ENCODE measurements at places on chromosomes 5 and 9.
A peak's percentile ranks its signal among the peaks of the same experiment; 100 is the strongest.

- DNase-seq: no peak
Observed at GRCh38 chr9:33157960-33158842, 8.9 kb downstream of the B4GALT1 start.

- DNase-seq: no peak
Observed at GRCh38 chr5:18334949-18335348, 700.7 kb downstream of the TAF11L14 start.

DNA sequence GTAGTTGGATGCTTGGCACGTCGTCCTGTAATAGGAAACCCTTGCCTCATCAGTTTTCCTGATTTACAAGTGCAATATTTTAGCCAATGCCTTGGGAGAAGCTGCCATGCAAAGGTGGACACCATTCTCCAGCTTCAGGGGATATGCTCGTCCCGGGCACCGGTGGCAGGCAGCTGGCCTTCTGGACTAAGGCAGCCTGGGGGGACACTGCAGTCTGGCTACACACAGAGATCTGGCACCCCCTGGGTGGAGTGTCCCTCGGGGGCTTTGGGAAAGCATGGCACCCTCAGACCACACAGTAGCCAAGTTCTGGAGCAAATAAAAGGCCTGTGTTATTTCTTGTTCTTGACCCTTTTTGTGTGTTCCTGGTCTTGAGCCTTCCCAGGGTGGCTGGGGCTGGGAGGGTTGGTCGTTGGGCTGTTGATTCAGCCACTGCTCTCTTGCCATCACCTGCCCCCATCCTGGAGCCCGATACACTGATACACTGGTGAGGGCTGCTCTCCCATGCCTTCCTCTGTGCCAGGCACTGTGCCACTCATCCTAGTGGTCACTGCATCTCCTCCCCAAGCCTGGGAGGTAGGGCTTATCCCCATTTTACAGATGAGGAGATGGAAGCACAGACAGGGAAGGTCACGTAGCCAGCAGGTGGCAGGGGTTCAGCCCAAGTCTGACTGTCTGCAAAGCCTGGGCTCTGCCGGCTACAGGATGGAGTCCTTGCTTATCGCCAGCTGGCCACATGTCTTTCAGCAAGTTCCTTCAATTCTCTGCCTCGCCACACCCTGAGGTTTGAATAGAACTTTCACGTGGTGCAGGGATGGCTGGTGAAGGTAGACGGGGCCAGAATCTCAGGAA is 134.1 kb downstream of the RGS3 start:
- no peak for DNase-seq

DNA sequence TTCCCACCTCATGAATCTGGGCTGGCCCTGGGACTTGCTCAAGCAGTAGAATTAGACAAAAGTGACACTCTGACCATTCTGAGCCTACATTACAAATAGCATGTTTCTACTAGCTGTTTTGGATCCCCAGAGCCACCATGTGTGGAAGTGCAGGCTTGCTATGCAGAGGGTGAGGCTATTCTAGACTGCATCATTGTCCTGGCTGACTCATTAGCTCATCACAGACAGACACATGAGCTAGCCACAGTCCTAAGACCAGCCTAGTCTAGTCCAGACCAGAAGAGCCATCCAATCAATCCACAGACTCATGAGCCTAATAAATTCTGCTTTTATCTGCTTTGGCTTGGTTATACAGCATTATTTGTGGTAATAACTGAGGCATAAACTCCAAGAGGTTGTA is 351.9 kb downstream of the PRELID2 start:
- DNase-seq: no peak

DNA sequence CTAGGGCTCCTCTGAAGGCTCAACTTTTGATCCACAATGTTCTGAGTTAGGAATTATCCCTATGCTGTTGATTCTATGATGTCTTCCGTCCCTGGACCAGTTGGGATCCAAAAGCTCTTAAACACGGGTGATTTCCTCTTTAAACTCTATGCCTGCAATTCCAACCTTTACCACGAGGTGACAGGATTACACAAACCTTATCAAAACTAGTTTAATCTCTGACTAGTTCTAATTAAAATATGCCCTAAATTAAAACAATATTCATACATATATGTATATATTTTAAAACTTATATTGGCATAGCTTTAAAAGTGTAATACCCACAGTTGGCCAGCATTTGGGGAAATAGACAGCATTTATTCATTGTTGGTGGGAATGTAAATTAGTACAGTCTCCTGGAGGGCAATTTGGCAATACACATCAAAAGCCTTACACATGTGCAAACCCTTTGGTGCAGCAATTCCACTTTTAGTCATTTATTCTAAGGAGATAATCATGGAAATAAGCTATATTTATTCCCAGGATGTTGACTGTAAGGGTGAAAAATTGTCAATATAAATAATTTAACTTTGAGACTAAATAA is 51.6 kb upstream of the PHYKPL start:
- DNase-seq: no peak

DNA sequence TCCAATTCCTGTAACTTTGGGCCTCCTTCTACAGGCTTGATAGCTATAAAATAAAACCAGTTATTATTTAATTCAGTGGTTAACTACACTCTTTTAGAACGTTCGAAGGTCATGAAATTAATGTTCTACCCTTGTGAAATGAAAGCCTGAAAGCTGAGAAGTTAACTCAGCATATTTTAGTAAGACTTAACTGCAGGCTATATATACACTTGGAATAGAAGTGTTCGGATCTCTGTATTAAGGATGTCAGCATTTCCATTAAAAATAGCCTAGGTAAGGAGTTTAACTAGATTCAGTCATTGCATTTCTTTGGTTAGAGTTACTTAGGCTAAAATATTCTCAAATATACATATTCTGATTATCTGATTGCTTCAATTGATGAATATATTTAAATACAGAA is 229.2 kb downstream of the MRPS30 start:
- no peak for DNase-seq

GRCh38 chr5:34944460-34945047 is 15.2 kb downstream of the DNAJC21 start:
- no peak for DNase-seq

DNA sequence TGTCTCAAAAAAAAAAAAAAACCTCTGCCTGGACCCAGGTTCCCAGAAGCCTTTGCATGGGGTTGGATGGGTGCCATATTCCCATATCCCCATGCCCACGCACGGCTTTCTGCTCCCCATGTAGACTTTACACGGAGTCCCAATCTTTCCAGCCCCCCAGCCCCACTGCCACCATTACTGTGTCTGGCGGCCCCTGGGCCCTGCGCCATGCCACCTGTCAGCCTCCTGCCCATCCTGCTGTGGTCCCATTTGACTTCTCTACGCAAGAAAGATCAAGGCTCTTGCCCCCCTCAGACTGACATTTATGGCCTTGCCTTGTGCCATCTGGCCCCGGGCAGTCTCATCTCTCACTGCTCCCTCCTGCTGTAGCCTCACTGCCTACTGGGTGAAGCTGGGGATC is 6.5 kb upstream of the AK1 start:
- DNase-seq: no peak

DNA sequence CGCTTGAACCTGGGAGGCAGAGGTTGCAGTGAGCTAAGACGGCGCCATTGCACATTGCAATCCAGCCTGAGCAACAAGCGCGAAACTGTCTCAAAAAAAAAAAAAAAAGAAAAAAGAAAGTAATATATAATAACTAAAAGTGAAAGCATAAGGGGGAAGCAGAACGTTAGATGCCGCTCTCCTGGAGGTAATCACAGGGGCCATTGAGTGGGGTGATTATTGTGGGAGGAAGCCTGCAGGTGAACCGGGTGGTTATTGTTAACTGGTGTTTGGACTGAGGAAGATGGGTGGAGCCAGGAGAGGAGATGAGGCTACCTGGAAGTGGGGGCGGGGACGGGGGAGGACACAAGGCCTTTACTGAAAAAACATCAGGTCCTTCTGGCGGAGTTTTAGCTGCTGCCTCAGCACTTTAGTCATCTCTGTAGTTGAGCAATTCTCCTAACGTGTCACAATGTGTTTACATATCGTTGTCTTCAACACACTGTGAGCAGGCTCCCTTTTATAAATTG is 5.3 kb upstream of the TJP2 start:
- peak; percentile 84 for DNase-seq

- DNase-seq: no peak
Observed at GRCh38 chr9:129923589-129923988, 88.3 kb downstream of the USP20 start.

DNA sequence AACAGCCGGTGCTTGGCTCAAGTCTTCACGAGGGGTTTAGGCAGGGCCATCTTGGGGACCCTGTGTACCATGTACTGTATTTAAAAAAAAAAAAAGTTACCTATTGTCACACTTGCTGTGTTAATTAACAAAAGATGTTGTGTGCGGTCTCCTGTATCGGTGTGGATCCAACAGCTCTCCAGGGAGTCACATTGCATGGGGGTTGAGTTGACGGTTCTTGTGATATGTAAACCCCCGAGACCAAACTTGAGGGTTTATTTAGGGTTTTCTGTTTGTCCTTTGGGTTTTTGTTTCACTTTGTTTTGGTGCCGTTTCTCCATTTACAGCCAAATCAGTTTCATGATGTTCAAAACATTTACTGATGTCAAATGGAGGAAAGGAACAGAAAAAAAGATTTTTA is 22.2 kb downstream of the AMBP start:
- no peak for DNase-seq

- no peak for DNase-seq
Observed at GRCh38 chr5:50726475-50727148, 60.2 kb downstream of the PARP8 start.

- DNase-seq: no peak
Observed at GRCh38 chr5:3384531-3384930, 211.1 kb upstream of the IRX1 start.

- DNase-seq: peak; percentile 25
Observed at GRCh38 chr9:76571743-76572146, 112.8 kb downstream of the GCNT1 start.

GRCh38 chr5:58075907-58076306 is 384.0 kb downstream of the PLK2 start:
- DNase-seq: no peak

GRCh38 chr5:134255418-134256150 is 29.7 kb upstream of the PPP2CA start:
- DNase-seq: no peak

Measured in NCI-H146 (cell line).